ENCODE measurements at places on chromosomes 2 and 18. TPM values are rescaled to one million over a fixed set of nuclear protein-coding genes. Genes with fewer than 3 reads are reported as not detected.

- DNase-seq, result no peak
Observed at GRCh38 chr2:163884416-163884815, 148.6 kb upstream of the FIGN start.

Gene TPO
- total RNA-seq, result 5.9 TPM

Gene TYMS
- 2.7 TPM for total RNA-seq

Gene FOXD4L1
- not detected for total RNA-seq
